Breast epithelium (tissue), 4 donors: ENCODE measurements at places on chromosomes 1 and 21.

- no peaks in the 10 kb centered on the region for H3K4me1 ChIP-seq
- no peaks in the 10 kb centered on the region for H3K27me3 ChIP-seq
- H3K4me3 ChIP-seq: no peak overlapping the region
- no peak for DNase-seq
- no peaks in the 10 kb centered on the region for H3K36me3 ChIP-seq
- H3K27ac ChIP-seq: no peak overlapping the region
Measured at GRCh38 chr21:31865429-31865970, 7.3 kb upstream of the HUNK start.

- H3K4me1 ChIP-seq: no peaks in the 10 kb centered on the region
- no peaks in the 10 kb centered on the region for H3K27me3 ChIP-seq
- no peak overlapping the region for H3K4me3 ChIP-seq
- peak; percentile 28 for DNase-seq
- no peak overlapping the region for H3K27ac ChIP-seq
- no peaks in the 10 kb centered on the region for H3K36me3 ChIP-seq
Measured at GRCh38 chr1:24905355-24905978, 24.6 kb downstream of the RUNX3 start.

DNA sequence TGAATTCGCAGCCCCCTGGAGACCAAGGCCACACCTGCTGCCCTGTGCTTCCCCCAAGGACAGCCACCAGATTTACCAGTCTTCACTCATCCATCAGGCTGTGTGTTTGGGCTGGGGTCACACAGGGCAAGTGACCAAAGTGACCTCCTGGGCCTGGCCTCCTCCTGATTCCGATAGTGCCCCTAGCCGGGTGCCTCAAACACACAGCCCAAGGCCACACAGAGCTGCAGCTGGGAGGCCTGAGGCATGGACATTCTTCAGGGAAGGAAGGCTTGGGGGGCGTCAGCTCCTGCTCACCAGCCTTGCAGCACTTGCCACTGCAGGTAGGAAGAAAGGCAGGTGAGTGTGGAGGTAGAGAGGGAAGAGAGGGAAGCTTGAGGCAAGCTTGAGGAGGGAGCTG is 181.3 kb downstream of the RUNX1 start:
- no peak for DNase-seq
- H3K27ac ChIP-seq: no peak overlapping the region
- no peaks in the 10 kb centered on the region for H3K27me3 ChIP-seq
- H3K4me1 ChIP-seq: no peaks in the 10 kb centered on the region

- H3K27me3 ChIP-seq: no peaks in the 10 kb centered on the region
- H3K36me3 ChIP-seq: no peaks in the 10 kb centered on the region
- H3K4me3 ChIP-seq: no peak overlapping the region
- no peak overlapping the region for H3K27ac ChIP-seq
- peak; percentile 34 for DNase-seq
- H3K4me1 ChIP-seq: no peaks in the 10 kb centered on the region
Measured at GRCh38 chr1:39539252-39539790, 37.3 kb downstream of the PABPC4 start.

DNA sequence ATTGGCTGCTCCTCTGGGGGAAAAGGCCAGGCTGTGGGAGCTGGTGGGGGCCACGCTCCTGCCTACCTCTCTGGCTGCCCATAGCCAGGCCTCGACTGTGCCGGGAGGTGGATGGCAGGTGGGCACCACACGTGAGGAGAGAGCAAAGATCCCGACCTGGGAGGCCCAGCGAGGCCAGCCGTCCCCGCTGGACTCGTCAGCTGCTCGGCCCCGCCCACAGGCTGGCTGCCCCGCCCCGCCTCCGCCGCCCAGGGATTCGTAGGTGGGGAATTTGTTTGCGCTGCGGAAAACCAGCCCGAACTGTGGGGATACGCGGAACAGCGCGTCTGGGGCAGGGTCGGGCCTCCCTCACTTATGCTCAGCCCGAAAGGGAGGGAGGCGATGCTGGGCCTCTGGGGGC is 31.7 kb downstream of the TP73 start:
- H3K27ac ChIP-seq: no peak overlapping the region
- H3K4me3 ChIP-seq: peak overlapping the region; percentile 16
- no peaks in the 10 kb centered on the region for H3K27me3 ChIP-seq
- H3K4me1 ChIP-seq: no peaks in the 10 kb centered on the region

- peak overlapping the region; percentile 100 for H3K27ac ChIP-seq
- no peaks in the 10 kb centered on the region for H3K4me1 ChIP-seq
- H3K36me3 ChIP-seq: no peaks in the 10 kb centered on the region
- peak overlapping the region; percentile 69 for H3K4me3 ChIP-seq
Measured at GRCh38 chr21:37365517-37366481, 774 bp upstream of the DYRK1A start.

DNA sequence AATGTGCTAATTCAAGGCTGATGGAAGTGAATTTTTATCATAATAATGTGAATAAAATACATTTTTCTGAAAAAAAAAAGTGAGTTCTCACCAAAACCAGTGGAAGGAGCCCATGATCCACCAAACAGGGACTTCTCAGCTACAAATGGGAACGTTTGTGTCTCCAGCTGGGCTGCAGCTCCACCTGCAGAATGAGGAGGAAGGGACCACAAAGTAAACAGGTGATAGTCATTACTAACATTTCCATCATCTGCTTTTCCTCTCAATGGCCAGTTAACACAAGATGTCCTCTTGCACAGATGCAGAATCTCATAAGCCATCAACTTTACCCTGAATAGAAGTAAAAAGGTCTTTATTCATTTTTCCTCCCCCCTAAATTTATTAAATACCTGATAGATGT is 246.2 kb downstream of the MRPL39 start:
- no peaks in the 10 kb centered on the region for H3K36me3 ChIP-seq
- no peaks in the 10 kb centered on the region for H3K4me1 ChIP-seq
- no peak overlapping the region for H3K27ac ChIP-seq
- H3K4me3 ChIP-seq: no peak overlapping the region
- H3K27me3 ChIP-seq: no peaks in the 10 kb centered on the region

DNA sequence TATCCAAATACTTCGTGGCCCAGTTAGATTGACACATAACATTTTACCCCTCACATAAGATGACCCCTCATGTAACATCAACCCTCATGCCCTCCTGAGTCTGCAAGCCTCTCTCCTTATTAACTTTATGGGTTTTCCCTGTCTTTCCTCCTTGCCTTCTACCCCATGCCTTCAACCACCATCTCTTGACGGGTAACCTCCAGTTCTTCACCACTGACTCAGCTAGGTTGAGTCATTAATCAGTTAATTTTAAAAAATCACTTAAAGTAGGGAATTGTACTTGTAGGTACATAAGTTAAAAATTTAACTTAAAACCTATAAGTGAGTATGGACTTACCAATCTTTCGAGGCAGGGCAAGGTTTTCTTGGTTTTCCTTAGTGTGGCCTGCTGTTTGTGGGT is 330.7 kb downstream of the CAMTA1 start:
- H3K36me3 ChIP-seq: no peaks in the 10 kb centered on the region
- no peaks in the 10 kb centered on the region for H3K27me3 ChIP-seq
- DNase-seq: no peak
- no peaks in the 10 kb centered on the region for H3K4me1 ChIP-seq
- no peak overlapping the region for H3K27ac ChIP-seq
- no peak overlapping the region for H3K4me3 ChIP-seq

DNA sequence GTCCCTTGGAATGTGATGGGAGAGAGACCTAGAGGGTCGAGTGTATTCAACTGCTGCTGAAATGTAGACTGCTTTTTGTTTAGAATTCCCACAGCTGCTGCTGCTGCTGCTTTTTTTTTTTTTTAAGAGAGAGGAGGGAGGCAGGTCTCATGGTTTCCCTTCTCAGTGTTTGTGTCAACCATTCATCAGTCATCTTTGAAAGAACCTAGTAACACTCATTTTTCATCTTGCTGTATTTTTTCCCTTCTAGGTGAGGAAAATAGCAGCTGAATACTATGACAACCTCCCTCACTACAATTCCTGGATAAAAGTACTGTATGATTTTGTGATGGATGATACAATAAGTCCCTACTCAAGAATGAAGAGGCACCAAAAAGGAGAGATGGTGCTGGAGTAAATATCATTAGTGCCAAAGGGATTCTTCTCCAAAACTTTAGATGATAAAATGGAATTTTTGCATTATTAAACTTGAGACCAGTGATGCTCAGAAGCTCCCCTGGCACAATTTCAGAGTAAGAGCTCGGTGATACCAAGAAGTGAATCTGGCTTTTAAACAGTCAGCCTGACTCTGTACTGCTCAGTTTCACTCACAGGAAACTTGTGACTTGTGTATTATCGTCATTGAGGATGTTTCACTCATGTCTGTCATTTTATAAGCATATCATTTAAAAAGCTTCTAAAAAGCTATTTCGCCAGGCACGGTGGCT is 9.2 kb downstream of the DEGS1 start:
- H3K36me3 ChIP-seq: no peaks in the 10 kb centered on the region
- H3K27ac ChIP-seq: no peak overlapping the region
- H3K4me3 ChIP-seq: no peak overlapping the region
- H3K4me1 ChIP-seq: no peaks in the 10 kb centered on the region
- H3K27me3 ChIP-seq: no peaks in the 10 kb centered on the region

DNA sequence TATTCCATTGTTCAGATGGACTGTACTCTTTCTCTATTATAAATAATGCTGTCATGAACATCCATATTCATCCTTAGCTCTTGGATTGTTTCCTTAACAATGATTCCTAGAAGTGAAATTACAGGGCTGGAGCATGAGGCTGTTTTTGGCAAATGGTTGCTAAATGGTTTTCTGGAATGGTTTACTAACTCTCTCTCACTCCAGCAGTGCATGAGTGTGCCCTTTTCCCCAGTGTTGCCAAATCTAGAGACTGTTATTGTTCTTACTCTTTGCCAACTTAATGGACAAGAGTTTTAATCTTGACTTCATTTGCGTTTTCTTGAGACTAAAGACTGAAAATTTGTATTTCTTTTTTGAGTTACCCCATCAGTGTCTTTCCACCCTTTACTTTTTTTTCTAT is 113.0 kb downstream of the PAPPA2 start:
- H3K4me3 ChIP-seq: no peak overlapping the region
- no peaks in the 10 kb centered on the region for H3K36me3 ChIP-seq
- H3K27me3 ChIP-seq: no peaks in the 10 kb centered on the region
- H3K4me1 ChIP-seq: no peaks in the 10 kb centered on the region

- no peaks in the 10 kb centered on the region for H3K27me3 ChIP-seq
- no peaks in the 10 kb centered on the region for H3K36me3 ChIP-seq
- no peaks in the 10 kb centered on the region for H3K4me1 ChIP-seq
- no peak for DNase-seq
- no peak within 1 kb of the TSS for H3K4me3 ChIP-seq
- no peak within 1 kb of the TSS for H3K27ac ChIP-seq
Measured at GRCh38 chr1:162376691-162377090, at the start of gene SPATA46. TSS of gene SPATA46 (minus strand) at chr1:162376854. CDS start at chr1:162376790, 64 bp downstream.

DNA sequence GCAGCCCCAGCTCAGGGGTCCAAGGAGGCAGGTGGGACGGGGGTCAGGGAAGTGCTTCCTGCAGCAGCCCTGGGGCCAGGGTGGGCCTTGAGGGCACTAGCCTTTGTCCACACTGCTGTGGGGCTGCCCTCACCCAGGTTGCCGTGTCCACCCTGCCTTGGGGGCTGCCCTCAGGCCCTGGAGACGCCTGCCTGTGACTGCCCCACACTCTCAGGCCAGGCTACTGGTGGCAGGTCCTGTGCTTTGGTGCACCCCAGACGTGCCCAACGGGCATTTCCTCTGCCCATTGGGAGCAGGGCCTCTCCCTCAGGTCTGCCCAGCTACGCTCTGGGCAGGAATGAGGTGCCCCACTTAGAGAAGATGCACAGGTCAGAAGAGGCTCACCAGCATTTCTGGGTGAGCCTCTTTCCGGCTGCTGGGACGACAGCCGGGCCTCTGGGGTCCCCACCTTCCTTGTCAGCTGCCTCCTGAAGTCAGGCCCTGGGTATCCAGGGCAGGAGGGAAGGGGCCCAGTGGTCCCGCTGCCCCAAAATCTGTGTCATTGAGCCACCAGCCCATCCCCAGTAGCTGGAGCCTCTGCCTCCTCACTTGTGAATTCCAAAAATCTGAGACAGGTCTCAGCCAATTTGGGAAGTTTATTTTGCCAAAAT is 2.7 kb upstream of the MMEL1 start:
- no peak overlapping the region for H3K4me3 ChIP-seq
- no peaks in the 10 kb centered on the region for H3K36me3 ChIP-seq
- no peaks in the 10 kb centered on the region for H3K4me1 ChIP-seq
- H3K27ac ChIP-seq: no peak overlapping the region
- H3K27me3 ChIP-seq: peaks cover 33% of the 10 kb centered on the region
- DNase-seq: no peak

- H3K27ac ChIP-seq: peak overlapping the region; percentile 81
- H3K36me3 ChIP-seq: no peaks in the 10 kb centered on the region
- no peaks in the 10 kb centered on the region for H3K27me3 ChIP-seq
- DNase-seq: peak; percentile 72
- no peak overlapping the region for H3K4me3 ChIP-seq
Measured at GRCh38 chr1:115545791-115546733, 95.7 kb upstream of the VANGL1 start.

DNA sequence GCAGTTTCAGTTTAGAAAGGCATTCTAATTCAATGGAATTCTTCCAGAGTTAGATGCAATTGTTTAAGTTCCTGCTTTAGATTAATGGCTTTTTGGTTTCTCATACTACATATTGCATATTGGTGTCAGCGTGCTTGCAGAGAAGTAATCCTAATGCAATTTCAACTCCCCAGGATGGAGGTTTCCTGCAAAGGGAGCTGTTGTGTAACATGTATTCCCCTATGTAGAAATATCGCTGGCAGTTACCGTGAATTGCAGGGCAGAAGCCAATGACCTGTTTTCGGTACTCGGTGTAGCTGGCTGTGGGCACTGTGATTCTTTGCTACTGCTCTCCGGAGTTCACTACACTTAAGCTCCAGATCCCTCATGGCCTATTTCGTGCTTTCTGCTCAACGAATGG is 256.1 kb upstream of the PTBP2 start:
- H3K4me3 ChIP-seq: no peak overlapping the region
- no peaks in the 10 kb centered on the region for H3K4me1 ChIP-seq
- no peak overlapping the region for H3K27ac ChIP-seq

DNA sequence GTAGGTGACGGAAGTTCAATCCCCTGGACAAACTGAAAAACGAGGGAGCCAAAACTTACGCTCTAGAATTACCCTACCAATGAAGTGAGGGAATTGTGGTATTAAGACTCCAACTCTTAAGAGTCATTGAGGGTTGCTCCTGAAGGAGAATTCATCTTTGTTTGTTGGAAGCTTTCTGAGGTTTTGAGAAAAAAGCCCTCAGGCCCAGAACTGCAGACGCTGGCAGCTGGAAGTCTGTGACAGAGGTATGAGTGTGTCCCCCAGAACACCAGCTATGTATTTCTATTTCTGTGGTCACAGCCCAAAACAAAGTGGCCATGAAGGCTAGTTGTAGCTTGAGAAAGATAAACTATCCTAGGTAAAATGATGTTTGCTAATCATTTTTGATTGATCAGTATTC is 438.8 kb upstream of the B3GALT2 start:
- no peaks in the 10 kb centered on the region for H3K27me3 ChIP-seq
- H3K36me3 ChIP-seq: no peaks in the 10 kb centered on the region
- no peak overlapping the region for H3K4me3 ChIP-seq
- no peak for DNase-seq
- no peaks in the 10 kb centered on the region for H3K4me1 ChIP-seq

GRCh38 chr1:192610112-192610889 is 25.6 kb upstream of the RGS13 start:
- no peaks in the 10 kb centered on the region for H3K4me1 ChIP-seq
- no peaks in the 10 kb centered on the region for H3K36me3 ChIP-seq
- no peak for DNase-seq
- no peak overlapping the region for H3K27ac ChIP-seq
- H3K4me3 ChIP-seq: no peak overlapping the region
- no peaks in the 10 kb centered on the region for H3K27me3 ChIP-seq
